Pancreas (tissue), 10 donors: ENCODE measurements at places on chromosomes 4 and X. TPM values are rescaled to one million over a fixed set of nuclear protein-coding genes. Genes with fewer than 3 reads are reported as not detected.

The ANTXR2 gene
- polyA plus RNA-seq = 1.4 TPM

The PDE6B gene
- 3.0 TPM for polyA plus RNA-seq

The PARM1 gene
- 29.7 TPM for polyA plus RNA-seq

The ADGRG2 gene
- polyA plus RNA-seq = 0.30 TPM

The SPANXN3 gene
- not detected for polyA plus RNA-seq

The GAGE12D gene
- not detected for polyA plus RNA-seq

The PFKFB1 gene
- 1.4 TPM for polyA plus RNA-seq

The UGT2B10 gene
- polyA plus RNA-seq = not detected

The DCLK2 gene
- 2.3 TPM for polyA plus RNA-seq

The PDLIM3 gene
- 30.6 TPM for polyA plus RNA-seq

The USP17L26 gene
- polyA plus RNA-seq = not detected

The GC gene
- 289 TPM for polyA plus RNA-seq

The SH3RF1 gene
- 4.0 TPM for polyA plus RNA-seq

The DDIT4L gene
- polyA plus RNA-seq = not detected

The TXK gene
- polyA plus RNA-seq = 0.70 TPM

GRCh38 chr4:128566693-128567092 is 242.8 kb upstream of the JADE1 start:
- DNase-seq = no peak

GRCh38 chr4:56469489-56470210 is 2.2 kb downstream of the SRP72 start:
- no peak for DNase-seq

GRCh38 chr4:78622253-78622979 is 70.8 kb downstream of the ANXA3 start:
- no peak for DNase-seq

DNA sequence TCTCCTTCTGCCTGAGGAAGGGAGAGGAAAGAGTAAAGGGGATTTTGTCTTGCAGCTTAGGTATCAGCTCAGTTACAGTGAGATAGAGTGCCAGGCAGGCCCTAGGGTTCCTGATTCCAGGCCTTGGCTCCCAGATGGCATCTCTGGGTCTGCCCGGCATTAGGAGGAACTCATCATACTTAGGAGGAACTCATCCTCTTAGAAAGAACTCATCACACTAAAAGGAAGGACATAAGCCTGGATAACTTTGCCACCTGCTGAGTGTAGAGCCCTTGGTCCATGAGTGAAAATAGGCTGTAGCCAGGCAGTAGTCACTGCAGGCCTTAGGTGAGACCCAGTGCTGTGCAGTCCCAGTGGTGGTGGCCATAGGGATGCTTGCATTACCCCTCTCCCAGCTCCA is 367.1 kb downstream of the PACRGL start:
- DNase-seq = no peak

GRCh38 chr4:2080429-2081300 is 21.5 kb downstream of the NAT8L start:
- no peak for DNase-seq

GRCh38 chr4:137909529-137910309 is 332.4 kb downstream of the SLC7A11 start:
- DNase-seq = peak; percentile 26

GRCh38 chrX:127313635-127314034 is 494.1 kb downstream of the PRR32 start:
- DNase-seq = no peak

- no peak for DNase-seq
Observed at GRCh38 chr4:145698507-145698906, 18.6 kb downstream of the C4orf51 start.

- DNase-seq = no peak
Observed at GRCh38 chrX:55120761-55121358, 32.0 kb downstream of the PAGE2 start.

- DNase-seq = no peak
Observed at GRCh38 chr4:123996718-123997510, 600.3 kb downstream of the SPRY1 start.

GRCh38 chr4:139668036-139668435 is 2.4 kb downstream of the MGST2 start:
- DNase-seq = no peak

GRCh38 chr4:113636438-113636818 is 125.1 kb downstream of the CAMK2D start:
- DNase-seq = no peak

DNA sequence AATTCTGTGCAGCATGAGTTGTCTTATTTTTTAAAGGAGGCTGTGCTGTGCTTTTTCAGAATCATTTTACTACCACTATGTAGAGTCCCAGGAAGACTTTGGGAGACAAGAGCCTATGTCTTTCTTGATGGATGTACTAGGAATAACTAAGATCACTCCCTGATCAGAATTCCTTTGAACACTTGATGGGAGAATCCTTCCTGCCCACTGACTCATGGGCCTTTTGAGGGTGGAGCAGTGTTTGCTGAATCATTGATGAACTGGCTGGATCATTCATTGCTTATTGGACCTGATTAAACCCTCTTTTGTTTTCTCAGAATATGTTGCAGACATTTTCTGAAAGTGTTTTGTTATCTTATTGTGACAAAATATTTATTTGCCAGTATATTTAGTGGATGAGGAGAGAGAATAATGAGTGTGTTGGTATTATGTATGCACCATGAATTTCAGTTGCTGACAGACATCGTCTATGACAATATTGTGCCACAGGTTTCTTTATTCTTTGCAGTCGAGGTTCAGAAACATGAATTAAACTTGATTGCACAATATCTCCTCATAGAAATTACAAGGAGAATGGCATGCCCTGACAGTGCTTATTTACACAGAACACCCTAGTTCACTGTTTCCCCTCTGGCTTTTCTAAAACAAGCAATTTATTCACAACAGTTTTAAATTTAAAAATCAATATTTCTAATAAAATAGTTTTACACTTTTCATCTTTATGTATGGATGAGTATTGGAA is 36.3 kb downstream of the POU4F2 start:
- no peak for DNase-seq

GRCh38 chr4:55186123-55186522 is 60.7 kb upstream of the KDR start:
- no peak for DNase-seq

- no peak for DNase-seq
Observed at GRCh38 chr4:87965501-87965975, 10.0 kb upstream of the SPP1 start.

GRCh38 chr4:156242390-156242789 is 288.7 kb upstream of the CTSO start:
- no peak for DNase-seq

DNA sequence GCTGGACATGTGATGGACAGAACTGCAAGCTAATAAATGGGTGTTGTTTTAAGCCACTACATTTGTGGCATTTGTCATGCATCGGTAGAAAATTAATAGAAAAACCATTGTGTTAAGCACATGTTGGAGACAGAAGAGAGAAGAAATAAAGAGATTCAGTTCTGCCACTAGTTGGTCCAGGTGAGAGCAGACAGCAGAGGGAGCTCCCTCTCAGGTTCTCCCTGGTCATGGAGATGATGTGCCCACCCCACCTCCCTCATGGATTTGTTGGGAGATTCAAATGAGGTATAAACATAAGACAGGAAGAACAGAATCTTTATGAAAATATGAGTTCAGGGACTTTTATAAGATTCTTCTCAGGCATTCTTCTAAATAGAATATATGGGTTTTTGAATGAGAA is 36.8 kb upstream of the OCIAD2 start:
- no peak for DNase-seq

DNA sequence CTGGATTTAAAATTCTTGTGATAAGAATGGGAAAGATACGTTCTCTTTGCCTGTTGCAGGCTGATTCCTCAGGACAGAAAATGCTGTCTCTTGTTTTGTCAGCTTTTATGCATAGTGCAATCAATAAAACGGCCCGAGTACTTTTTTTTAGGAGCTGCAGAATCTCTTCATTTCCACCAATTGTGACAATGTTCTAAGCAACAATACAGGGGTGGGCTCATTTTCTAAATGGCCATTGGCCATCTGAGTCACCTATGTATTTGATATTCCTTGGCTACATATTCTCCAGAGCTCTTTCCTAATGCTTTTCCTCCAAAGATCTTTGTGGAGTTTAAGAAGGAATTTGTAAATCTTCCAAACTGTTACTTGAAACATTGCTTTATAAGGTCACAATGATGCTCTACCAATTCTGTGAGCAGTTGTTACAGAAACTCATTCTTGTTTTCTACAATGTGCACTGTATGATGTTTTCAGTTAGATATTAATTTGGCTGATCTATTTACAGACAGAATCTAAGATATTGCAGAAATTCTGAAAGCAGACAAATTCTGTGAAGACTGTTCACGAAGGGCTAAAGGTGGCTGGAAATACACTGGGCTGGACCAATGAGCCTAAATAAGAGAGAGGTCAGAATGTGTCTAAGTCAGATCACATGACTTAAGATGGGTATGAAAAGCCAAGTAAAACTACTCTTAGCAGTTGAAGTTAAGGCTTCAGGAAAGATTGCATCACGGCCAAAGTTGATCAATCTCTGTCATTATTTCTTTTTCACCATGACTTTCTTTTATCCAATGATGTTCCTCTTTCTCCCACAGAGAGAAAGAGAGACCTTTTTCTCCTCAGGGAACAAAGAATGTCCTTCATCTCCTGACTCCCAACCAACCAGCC is 33.4 kb downstream of the TAPT1 start:
- DNase-seq = no peak

DNA sequence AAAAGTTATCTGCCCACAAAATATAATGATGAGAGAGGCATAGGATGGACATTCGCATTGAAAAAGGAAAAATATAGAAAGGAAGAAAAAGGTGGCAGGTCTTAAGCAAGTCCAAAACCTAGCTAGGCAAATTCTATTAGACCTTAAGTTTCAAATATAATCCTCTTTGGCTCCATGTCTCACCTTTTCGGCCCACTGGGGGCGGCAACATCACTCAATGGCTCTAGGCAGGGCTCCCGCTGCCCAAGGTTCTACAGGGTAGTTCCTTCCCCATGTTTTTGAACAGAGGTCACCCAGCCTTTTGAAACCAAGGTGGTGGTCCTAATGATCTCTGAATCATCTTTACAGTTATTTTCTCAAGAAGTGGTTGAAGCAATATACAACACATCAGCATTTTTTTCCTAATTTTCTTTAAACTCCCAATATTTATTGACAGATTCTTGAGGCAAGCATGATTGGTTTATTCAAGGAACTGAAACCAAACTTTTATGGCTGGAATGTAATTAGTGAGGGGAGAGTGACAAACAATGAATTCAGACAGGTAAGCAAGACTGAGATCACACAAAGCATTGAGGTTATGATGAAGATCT is 309.4 kb downstream of the ANTXR2 start:
- DNase-seq = no peak

DNA sequence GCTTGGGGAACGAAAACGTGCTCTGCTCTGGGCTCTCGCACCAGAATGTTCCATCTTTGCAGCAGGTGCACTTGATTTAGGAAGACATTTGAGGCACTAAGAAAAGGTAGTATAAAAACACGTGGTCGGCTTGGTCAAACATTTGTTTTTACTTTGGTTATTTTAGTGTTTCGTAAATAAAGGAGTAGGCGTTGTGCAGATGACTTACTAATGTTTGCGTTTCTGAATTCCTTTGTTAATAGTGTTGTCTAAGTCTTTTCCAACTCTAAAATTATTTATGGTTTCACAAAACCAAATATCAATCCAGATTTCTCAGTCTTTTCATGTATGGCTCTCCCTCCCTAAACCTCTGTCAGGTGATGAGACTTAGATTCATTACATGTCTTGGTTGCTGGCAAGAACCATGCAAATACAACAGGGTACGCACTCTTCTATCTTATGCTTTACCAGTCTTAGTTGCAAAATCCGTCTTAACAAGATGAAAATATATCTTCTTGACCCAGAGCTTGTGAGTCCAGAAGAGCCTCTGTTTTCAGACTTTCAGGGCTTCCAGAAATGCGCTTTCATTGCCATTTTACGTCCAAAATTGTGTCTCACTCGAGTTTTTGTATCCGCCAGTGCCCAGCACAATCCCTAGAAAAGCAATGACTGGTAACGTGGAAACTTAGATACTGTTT is 686 bp downstream of the MTHFD2L start:
- no peak for DNase-seq

- no peak for DNase-seq
Observed at GRCh38 chr4:126560794-126561193, 1072.0 kb upstream of the INTU start.

- DNase-seq = no peak
Observed at GRCh38 chrX:68831405-68832100, 2.7 kb downstream of the EFNB1 start.

GRCh38 chr4:169024762-169025161 is 14.7 kb upstream of the CBR4 start:
- DNase-seq = no peak

DNA sequence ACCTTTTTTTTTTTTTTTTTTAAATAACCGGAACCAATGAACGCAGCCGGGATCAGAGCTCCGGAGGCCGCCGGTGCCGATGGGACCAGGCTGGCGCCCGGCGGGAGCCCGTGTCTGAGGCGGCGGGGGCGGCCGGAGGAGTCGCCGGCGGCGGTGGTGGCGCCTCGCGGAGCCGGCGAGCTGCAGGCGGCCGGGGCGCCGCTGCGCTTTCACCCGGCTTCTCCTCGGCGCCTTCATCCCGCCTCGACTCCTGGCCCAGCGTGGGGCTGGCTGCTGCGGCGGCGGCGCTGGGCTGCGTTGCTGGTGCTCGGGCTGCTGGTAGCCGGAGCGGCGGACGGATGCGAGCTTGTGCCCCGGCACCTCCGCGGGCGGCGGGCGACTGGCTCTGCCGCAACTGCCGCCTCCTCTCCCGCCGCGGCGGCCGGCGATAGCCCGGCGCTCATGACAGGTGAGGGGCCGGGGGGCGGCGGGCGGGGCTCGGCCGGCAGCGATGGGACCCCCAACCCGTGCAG is 337 bp downstream of the STIM2 start:
- peak; percentile 81 for DNase-seq

- no peak for DNase-seq
Observed at GRCh38 chr4:158809611-158810486, 41.0 kb downstream of the FNIP2 start.

GRCh38 chr4:143512978-143513313 is 556 bp upstream of the SMARCA5 start:
- no peak for DNase-seq

DNA sequence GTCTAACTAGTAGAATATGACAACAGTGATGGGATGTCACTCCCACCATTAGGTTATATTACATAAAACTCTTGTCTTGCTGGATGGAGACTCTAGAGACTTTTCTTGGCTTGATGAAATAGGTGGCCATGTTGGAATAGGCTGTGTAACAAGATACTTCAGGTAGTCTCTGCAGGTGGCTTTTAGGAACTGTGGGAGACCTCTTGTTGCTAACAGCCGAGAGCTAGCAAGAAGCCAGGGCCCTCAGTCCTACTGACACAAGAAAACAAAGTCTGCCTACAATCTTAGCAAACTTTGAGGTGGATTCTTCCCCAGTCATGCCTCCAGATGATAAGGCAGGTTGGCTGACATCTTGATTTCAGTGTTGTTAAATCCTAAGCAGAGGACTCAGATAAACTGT is 72.5 kb downstream of the GNL3L start:
- no peak for DNase-seq

- DNase-seq = no peak
Observed at GRCh38 chrX:14030174-14030530, 460 bp upstream of the GEMIN8 start.

GRCh38 chrX:73940893-73941470 is 363.0 kb upstream of the ZCCHC13 start:
- DNase-seq = no peak

- no peak for DNase-seq
Observed at GRCh38 chr4:154569028-154569427, 6.2 kb downstream of the FGB start.
